Endothelial cell of umbilical vein (primary cell): ENCODE measurements at places on chromosomes 4 and X. TPM values are rescaled to one million over a fixed set of nuclear protein-coding genes. Genes with fewer than 3 reads are reported as not detected.
A peak's percentile ranks its signal among the peaks of the same experiment; 100 is the strongest.

CENPVL1 gene
- total RNA-seq = not detected in 2 replicates

NWD2 gene
- not detected in 2 replicates for total RNA-seq

- no peak for DNase-seq
Observed at GRCh38 chr4:57193209-57193810, 83.1 kb upstream of the IGFBP7 start.

DNA sequence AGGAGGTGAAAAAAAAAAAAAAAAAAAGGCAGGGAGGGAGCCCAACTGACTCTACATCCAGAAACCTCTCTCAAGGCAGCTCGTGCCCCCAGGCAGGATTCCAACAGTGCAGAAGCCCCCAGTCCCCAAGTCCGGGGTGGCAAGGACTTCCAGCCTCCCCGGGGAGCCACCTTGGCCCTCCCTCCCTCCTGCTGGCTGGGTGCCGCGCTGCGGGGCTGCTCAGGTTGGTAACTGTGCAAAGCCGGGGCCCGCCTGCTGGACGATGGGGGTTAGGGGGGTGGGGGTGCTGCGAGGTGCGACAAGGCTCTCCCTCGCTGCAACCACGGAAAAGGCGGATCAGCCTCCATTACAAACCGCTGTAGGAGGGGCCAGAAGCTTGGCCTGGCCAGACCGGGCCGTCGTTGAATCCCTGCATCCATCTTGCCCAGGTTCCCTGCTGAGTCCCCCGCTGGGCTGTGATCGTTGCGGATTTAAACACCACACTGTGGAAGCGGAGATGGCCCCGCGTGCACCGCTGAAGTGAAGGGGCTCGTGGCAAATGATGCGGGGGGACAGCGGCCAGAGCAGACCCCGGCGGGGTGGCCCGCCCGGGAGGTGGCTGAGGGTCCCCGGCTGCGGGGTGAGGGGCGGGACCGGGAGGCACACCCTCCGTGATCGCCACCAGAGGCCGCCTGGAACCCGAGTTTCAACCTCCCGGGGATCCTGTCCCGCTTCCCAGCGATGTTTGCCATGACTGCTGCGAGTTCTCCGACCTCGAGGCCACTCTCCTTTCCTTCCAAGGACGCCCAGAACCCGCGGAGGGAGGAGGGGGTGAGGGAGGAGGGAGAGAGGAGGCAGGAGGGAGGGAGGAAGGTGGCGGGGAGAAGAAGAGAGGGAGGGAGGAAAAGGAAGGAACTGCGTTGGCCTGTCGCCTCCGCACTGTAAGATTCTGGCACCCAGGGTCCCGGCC lies 58.0 kb upstream of the DDX3X start:
- peak; percentile 48 for DNase-seq

DNA sequence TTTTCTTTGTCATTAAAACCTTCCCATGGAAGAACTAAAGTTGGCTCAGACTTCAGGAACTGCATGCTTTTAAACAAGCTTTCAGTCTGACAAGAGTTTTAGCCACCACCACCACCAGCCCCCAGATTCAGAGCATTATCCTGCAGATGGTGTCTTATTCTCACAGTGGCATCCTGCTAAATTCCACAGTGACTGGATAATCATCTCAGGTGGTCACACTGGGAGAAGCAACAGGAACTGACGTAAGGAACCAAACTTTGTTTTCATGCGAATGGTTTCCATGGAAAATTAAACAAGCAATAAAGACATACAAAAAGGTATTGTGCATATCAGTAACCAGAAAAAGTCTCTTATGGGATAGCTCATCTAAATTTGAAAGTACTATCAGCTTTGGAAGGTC lies 370.7 kb downstream of the FBXW7 start:
- no peak for DNase-seq

DNA sequence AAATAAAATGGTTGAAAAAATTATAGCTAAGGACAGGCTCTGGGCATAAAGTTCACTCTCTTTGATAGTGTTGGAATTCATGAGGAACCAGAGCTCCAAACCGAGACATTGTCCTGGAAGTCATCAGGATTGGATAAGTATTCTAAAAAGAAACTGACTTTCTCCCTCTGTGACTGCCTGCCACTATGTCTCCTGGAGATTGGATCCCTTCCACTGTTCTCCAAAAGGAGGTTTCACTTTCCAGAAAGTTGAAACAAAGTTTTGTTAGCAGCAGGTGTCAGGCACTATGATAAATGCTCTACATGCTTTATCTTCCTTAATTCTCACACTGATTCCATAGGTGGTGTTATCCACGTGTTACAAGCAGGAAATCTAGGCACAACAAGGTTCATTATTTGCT lies 16.8 kb downstream of the BANK1 start:
- no peak for DNase-seq

DNA sequence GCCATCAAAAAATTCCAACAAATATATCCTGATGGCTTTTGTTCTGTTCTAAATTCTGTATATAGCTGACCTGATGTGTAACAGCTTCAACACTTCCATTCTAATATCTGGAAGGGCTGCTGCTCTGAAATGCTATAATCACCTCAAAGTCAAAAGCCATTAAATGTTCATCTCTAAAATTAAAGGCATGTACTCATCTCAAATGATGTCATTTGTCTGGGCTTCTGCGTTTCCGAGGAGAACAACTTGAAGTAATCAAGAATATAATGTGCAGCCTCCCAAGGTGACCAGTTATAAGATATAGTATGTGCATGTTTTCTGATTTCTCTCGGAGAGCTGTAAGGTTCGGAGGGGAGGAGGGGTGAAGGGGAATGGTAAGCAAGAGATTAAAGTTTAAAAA lies 237.6 kb downstream of the SCFD2 start:
- no peak for DNase-seq
